ENCODE measurements at places on chromosomes 5 and 9.

- DNase-seq, result no peak
Observed at GRCh38 chr5:72485430-72485974, 21.7 kb downstream of the ZNF366 start.

DNA sequence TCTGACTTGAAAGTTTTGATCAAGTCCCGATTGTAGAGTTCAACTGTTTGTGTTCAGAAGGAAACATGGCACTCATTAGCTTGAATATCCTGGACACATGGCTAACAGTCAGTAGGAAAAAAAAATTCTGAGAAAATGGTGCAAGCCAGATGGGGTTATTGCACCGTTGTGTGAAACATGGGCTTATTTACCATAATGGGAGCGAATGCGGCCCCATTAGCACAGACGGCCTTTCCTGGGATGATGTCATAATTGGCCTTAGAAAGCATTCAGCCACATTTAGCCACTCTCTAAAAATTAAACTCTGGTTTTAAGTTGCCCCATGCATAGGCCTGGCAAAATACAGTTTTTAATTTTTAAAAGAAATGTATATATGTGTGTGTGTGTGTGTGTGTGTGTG is 112.1 kb downstream of the IRX2 start:
- DNase-seq, result no peak

DNA sequence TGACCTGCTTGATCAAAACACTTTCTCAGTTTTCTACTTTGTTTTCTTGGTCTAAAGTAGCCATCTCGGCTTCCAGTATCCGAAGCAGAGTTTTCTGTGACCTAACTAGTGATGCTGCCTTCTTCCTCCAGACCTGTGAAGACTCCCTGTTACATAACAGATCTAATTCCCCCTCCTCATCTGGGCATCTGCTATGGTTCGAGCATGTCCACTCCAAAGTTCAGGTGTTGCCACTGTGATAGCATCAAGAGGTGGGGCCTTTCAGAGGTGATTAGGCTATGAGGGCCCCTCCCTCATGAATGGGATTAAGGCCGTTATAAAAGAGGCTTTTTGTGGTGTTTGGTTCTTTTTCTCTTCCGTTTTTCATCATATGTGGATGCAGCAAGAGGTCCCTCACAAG is 20.3 kb downstream of the TTC23L start:
- no peak for DNase-seq

- DNase-seq, result no peak
Observed at GRCh38 chr5:102798104-102798785, 43.1 kb downstream of the PAM start.

DNA sequence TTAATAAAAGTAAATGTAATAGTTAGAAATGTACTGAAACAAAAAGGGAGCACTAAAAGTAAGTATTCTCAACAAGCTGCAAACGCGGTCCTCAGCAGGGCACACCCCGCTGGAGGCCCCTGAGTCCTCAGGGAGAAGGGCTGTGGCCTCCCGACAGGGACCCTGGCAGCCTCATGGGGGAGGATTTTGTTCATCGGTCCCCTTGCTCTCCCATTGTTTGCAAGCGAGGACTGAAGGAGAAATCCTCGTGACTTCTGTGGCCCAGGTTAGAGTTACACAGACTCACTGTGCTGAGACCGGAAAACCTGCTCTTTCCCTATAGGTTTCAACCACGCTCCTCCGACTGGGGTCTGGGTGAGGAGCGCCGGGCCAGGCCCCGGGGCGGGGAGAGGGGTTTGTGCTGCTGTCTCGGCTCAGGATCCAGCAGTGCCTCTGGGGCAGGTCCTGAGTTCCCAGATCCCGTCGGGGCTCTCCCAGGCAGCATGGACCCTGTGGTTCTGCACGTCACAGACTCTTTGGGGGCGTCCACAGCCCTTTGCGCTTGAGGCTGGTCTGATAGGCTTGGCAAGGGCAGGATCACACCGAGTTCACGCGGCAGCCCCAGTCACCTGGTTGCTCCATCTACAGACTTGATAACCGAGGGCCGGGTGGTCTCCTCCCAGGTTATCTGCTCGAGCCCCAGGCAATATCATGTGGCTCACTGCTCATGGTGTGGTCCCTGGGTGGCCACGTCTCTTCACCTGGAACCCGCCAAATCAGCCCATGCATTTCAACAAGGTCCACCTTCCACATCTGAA is 38.8 kb downstream of the MRPL36 start:
- no peak for DNase-seq

DNA sequence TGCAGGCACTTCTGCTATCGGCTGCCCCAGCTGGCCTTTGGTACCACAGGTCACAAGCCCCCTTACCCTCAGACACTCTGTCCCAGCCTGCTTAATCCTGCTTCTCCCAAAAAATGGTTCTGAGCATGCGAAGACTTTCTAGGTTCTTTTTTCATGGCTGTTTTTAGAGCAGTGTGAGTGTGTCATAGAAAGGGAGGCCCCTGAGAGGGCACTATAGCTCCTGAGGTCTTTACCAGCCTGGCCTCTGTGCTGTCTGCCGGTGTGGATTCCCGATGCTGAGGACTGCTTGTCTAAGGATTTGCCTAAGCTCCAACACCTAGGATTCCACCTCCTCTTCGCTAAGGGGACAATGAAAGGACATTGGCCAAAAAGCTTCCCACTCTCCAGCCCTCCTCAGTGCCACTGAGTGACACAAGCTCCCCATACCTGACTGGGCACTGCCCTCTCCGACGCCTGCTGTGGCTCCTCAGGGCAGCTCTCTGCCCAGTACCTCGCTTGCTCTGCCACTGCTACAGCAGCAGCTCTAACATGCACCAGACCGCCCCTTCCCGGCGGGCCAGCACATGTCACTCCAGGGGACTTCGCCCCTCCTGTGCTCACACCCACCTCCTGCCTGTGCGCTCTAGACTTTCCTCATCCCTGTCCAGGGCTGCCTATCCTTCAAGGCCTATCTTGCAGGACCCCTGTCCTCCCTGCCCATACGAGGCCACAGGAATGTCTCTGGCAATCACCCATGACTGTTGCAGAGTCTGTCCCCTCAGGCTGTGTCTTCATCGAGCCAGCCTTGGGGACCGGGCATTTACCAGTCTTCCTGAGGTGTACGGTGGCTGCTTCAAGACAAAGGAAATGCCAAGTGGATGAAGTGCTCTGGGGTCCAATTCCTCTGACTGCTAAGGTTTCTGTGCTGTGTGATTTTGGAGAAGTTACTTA is 21.0 kb downstream of the MACROH2A1 start:
- no peak for DNase-seq

- no peak for DNase-seq
Observed at GRCh38 chr9:71669284-71669995, 98.9 kb downstream of the CEMIP2 start.

DNA sequence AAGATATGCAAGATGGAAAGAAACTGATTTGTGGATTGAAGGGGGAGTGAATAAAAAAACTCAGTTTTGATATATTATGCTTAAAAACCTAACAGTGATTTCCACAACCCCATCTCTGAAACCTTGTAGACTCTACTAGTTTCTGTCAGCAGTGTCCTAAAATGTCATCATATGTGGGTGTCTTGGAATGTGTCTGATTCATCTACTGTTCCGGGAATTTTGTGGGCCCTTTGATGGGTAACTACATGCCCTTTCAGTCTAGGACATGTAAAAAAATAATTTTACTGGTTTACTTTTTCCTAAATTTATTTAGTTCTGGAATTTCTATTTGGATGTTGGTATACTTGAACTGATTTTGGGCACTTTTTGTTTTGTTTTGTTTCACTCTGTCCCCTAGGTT is 118.9 kb upstream of the NMUR2 start:
- peak; percentile 8 for DNase-seq

GRCh38 chr9:23825700-23826099 is 340 bp downstream of the ELAVL2 start:
- DNase-seq, result no peak

DNA sequence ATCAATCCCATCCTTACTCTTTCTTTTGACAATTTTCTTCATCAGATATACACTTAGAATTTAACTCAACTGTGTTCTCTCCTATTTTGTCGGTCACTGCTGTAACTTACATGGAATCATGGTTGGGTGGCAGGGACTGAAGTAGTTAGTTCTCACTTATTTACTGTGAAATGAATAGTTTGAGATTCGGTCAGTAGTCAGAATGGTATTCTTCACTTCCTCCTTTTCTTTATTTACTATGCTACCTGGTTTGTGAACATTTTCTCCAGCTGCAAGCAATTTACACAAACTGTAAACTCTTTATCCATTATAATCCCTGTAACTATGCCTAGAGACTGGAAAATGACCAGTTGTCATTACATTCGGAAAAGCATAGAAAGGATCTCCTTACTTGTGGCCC is 41.5 kb upstream of the GDNF start:
- no peak for DNase-seq

Measured in COLO829 (cell line).